Stimulated activated CD4-positive, alpha-beta T cell treated with anti-CD3 and anti-CD28 coated beads, Interleukin-2, amount 100 ng/mL, for 48 hours (primary cell): ENCODE measurements at places on chromosomes 5 and 9.
A peak's percentile ranks its signal among the peaks of the same experiment; 100 is the strongest.

DNA sequence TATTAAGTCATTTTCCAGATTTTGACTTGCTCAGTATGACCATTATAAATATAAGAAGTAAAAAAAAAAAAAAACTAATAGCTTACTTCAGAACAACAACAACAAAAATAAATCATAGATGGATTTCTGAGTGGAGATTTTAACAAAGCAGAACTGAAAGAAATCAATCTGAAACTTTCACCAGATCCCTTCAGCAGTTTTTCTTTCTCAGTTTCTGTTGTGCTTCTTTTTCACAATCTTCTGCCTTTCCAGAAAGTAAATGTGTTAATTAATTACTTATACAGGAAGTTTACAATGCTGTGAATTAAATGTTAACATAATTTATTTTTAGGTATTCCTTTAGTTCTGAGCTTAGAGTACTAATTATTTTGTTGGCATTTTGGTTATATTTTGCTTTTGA, 73.5 kb downstream of the CHSY3 start:
- DNase-seq, result no peak

GRCh38 chr9:129172816-129173215, 5.2 kb downstream of the IER5L start:
- DNase-seq, result no peak

GRCh38 chr9:135584934-135585333, 23.4 kb downstream of the PAEP start:
- no peak for DNase-seq

GRCh38 chr5:173315495-173316338, 12.5 kb downstream of the STC2 start:
- no peak for DNase-seq

DNA sequence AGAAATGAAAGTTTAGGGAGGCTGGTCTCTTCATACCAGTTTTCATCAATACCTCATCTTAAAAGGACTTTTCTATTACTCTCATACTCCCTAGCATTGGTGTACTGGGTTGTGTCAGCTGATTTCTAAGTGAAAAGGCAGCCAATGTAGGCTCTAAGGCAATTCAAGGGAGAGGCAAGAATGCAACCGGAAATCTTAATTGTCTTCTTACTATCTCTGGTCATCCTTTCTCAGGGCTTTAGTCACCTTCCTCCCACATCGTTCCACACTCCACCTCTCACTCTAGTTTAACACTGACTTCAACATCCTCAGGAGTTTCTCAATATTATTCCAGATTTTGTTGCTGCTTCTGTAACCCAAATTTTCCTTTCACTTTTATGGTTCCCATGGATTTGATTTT, 281.8 kb upstream of the RFX3 start:
- no peak for DNase-seq

- DNase-seq, result no peak
Measured at GRCh38 chr5:54259090-54259489, 51.3 kb downstream of the ARL15 start.

GRCh38 chr9:126397056-126397455, 70.4 kb downstream of the MVB12B start:
- DNase-seq, result peak; percentile 41

GRCh38 chr9:85640425-85640824, 101.3 kb downstream of the AGTPBP1 start:
- no peak for DNase-seq
